BJ (cell line): ENCODE measurements at places on chromosomes 11 and 22. TPM values are rescaled to one million over a fixed set of nuclear protein-coding genes. Genes with fewer than 3 reads are reported as not detected.
A peak's percentile ranks its signal among the peaks of the same experiment; 100 is the strongest.

The BTBD18 gene
- polyA plus RNA-seq: not detected in 2 replicates

The KCTD14 gene
- polyA plus RNA-seq: 1.8 and 2.1 TPM in 2 replicates

The SCGB2A2 gene
- polyA plus RNA-seq: not detected in 2 replicates

The OR51I1 gene
- not detected in 2 replicates for polyA plus RNA-seq

The NLRP10 gene
- 3.9 and 5.1 TPM in 2 replicates for polyA plus RNA-seq

- no peak for DNase-seq
These were observed at the start of gene PCF11 for GRCh38 chr11:83156996-83157593. TSS of gene PCF11 (plus strand) at chr11:83157131. CDS start at chr11:83157440, 309 bp downstream.

- no peak for DNase-seq
These were observed 392.2 kb downstream of the ETS1 start for GRCh38 chr11:128195057-128195751.

DNA sequence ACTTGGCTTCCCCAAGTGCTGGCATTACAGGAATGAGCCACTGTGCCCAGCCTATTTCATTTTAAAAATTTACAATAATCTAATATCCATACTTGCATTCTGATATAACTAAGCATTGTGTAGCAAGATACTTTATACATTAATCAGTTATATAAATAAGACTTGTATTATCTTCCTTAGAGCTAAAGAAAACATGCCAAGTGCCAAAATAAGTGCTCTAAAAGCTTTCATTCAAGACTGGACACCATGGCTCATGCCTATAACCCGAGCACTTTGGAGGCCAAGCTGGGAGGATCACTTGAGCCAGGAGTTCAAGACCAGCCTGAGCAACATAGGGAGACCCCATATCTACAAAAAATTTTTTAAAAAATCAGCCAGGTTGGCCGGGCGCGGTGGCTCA is 78.3 kb upstream of the CHRM4 start:
- DNase-seq: no peak

DNA sequence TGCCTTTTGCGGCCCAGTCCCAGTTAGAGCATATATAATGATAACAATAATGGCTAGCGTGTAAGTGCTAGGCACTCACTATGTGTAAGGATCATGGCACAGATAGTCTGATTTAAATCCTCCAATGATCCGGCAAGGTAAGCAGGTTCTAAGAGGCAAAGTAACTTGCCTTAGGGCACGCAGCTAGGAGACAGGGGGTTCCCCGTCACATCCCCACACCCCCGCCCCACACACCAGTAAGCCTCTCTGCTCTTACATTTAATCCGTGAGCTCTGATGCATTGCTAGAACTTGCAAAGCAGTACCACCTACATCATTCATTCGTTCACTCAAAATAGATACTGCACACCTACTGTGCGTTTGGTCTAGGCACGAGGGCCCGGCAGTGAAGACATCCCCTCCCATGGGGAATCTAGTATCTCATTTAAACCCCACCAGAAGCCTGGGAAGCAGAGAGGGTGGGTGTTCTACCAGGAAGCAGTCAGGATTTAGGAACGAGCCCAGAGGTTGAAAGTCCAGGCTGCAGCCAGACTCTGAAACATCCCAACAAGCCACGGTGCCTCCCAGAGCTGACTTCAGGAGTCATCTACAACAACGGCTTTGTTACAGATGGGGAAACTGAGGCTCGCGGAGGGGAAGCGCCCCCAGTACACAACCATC is 20.6 kb downstream of the TMPRSS6 start:
- no peak for DNase-seq

GRCh38 chr22:41305646-41306045 is 4.3 kb downstream of the ZC3H7B start:
- DNase-seq: no peak

GRCh38 chr22:33920197-33920540 is at the start of gene LARGE1:
TSS of gene LARGE1 (minus strand) at chr22:33920476.
- no peak for DNase-seq

- DNase-seq: no peak
These were observed 137.3 kb upstream of the RASSF10 start for GRCh38 chr11:12871788-12872321.

DNA sequence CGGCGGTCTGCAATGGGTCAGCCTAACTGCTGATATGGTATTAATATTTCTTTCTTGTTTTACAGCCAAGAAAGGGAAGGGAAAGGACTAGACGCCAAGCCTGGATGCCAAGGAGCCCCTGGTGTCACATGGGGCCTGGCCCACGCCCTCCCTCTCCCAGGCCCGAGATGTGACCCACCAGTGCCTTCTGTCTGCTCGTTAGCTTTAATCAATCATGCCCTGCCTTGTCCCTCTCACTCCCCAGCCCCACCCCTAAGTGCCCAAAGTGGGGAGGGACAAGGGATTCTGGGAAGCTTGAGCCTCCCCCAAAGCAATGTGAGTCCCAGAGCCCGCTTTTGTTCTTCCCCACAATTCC is 1.9 kb downstream of the MDK start:
- DNase-seq: no peak

GRCh38 chr22:30305906-30306626 is 16.8 kb upstream of the CASTOR1 start:
- DNase-seq: no peak

GRCh38 chr11:73651252-73651651 is 4.9 kb downstream of the PLEKHB1 start:
- no peak for DNase-seq

DNA sequence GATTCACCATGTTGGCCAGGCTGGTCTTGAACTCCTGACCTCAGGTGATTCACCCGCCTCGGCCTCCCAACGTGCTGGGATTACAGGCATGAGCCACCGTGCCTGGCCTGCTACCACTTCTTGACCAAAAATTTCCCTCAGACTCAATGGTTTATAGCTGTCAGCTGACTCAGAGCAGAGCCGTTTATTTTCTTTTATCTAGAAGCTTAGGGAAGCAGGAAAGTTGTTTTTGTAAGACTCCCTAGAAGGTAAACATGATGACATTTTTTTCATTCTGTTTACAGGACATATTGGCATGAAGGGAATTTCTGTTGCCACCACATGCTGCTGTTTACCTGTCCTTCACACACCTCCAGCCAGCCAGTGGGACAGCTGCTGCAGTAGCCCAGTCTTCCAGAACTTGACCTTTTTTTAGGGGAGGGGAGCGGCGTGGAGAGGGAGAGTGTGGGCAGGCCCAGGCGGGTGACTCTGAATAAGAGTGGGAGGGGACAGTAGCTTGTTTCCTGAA is 56.1 kb upstream of the PTPRJ start:
- DNase-seq: peak; percentile 59

GRCh38 chr11:78985663-78986062 is 411.0 kb upstream of the NARS2 start:
- no peak for DNase-seq

GRCh38 chr22:39715778-39716495 is 145.4 kb downstream of the CACNA1I start:
- DNase-seq: no peak

DNA sequence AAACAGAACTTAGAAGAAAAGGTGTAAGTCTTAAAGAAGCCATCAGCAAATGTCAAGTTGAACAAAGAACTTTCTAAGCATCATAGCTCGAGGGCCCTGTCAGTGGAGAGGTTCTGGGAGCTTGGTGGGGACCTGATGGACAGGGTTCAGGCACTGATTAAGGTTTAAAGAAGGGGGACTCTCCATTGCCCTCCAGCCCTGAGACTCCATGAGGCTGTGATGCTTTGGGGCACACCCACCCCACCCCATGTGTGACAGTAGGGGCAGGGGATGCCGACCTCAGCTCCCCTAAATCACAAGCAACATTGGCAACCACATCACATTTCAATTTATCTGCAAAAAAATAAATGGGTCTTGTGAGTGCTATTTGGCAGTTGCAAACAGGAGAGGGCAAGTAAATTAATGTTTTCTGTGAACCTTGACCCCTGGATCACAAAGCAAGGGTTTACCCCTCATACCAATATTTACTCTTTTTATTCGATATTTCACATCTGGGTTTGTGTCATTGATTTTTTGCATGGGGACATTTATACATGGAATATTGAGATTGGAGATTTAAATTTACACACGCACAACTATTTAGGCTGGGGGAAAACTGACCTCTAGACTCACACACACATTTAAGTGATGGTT is 37.1 kb upstream of the ANO1 start:
- DNase-seq: no peak
